ENCODE measurements at places on chromosomes 3 and 15.

DNA sequence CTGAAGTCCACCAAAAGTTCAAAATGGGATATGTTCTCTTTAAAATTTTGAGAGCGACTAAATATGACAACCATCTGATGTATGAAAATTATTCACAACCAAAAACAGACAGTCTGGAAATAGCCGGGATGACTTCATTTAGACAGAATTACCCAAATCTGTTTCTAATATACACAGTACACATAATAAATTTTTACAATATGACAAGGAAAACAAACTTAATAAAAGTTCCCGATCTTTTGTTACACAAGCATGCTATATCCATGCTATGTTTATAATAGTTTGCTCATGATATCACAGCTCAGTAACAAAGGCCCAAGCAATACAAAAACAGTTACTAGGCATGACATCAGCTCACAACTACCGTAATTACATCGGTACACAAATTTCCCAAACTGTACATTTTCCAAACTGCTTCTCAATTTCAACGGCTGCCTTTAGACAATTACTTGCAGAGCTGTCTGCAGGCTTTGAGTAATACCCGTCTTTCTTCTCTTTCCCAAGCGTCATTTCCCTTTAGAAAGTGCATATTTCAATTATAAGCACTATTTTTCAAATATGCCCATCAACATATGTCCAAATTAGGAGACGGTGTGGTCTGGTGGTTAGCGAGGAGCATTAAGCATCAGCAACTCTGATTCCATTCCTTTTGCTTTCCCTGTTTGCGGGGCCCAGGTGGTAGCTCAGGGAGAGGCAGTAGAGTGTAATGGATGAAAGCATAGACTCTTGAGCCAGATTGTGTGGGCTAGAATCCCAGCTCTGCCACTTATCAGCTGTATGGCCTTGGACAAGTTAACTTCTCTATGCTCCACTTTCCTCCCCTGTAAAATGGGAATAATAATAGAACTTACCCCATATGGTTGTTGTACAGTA is 481.2 kb downstream of the FOXP1 start:
- no peak for DNase-seq

DNA sequence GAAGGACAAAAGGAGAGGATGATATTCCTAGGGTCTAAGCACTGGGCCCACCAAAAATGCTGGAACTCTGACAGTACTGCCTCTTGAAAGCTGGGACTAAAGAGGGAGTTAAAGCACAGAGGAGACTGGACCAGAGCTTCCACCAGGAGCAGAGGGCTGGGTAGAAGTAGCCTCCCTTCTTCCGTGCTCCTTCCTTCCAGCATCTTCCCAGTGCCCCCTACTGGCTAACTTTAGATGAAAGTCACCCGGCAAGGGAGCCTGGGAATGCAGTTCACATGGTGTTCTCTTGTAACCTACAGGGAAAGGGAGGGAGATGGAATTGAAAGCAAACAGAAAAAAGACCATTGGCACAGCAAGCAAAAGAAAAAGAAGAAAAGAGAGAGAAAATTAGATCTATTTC is 106.1 kb upstream of the COL8A1 start:
- peak; percentile 54 for DNase-seq

DNA sequence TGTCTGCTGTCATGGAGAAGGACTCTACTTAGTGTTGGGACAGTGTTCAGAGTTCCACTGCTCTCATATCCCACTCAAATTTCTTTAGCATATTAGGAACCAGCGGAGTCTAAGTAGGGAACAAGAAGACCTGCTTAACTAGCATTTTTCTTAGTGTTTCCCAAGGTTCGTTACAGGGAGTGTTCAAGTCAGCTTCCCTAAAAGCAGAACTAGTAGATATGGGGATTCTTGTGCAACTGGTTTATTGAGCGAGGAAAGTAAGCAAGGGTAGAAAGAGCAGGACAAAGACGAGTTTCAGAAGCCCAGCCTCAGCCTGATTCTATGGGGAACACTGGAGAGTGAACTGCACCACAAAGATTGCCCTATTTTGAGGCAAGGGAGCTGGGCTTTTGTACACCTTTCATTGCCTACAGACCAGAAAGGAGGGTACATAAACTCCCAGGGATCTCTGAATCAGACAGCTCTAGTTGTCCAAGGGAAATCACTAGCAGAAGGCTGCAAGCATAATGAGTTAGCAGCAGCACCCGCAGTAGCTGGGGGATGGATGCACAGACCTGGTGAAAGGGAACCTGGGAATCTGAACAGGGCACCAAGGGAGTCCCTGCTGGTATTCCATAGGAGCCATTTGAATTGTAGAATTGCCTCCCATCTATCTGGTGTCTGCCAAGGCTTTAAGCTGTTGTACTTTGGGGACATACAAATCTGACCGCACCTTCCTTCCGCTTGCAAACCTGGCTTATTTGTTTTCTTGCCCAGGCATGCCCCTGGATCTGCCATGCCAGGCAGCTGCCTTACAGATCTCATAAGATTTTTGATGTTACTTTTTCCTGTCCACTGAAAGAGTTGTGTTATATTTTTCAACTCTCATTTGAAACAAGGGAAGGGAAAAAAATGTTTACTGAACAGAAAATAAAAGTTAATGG is 15.1 kb downstream of the CMTM7 start:
- no peak for DNase-seq

DNA sequence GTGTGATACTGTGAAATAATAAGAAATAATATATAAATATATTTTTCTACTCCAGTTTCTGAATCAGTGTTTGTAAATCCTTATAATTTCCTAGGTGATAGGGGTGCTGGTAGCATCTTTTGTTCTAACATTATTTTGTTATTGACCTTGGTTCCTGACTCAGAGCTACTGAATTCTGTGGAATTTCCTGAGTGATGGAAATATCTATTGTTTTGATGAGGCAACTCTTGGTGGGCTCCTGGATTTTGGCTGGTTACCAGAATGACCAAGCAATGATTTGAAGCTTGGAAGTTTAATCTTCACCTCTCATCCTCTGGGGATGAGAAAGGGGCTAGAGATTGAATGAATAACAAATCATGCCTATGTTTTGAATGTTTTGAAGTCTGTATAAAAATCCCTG is 377.3 kb downstream of the LPP start:
- no peak for DNase-seq

DNA sequence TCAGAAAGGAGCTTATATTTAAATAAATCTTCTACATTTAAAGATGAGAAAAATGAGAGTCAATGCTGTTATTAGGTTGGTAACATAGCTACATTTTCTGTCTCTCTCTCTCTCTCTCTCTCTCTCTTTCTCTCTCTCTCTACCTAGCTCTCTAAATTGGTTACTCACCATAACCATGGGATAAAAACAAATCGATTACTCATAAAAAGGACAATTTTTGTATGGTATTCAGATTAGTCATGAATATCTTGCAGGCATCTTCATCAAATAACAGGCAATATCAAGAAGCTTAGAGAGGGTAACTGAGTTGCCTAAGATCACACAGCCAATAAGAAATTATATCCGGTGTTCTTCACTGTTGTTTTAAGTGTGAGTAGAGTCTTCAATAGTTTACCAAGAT is 81.8 kb upstream of the ALCAM start:
- no peak for DNase-seq

DNA sequence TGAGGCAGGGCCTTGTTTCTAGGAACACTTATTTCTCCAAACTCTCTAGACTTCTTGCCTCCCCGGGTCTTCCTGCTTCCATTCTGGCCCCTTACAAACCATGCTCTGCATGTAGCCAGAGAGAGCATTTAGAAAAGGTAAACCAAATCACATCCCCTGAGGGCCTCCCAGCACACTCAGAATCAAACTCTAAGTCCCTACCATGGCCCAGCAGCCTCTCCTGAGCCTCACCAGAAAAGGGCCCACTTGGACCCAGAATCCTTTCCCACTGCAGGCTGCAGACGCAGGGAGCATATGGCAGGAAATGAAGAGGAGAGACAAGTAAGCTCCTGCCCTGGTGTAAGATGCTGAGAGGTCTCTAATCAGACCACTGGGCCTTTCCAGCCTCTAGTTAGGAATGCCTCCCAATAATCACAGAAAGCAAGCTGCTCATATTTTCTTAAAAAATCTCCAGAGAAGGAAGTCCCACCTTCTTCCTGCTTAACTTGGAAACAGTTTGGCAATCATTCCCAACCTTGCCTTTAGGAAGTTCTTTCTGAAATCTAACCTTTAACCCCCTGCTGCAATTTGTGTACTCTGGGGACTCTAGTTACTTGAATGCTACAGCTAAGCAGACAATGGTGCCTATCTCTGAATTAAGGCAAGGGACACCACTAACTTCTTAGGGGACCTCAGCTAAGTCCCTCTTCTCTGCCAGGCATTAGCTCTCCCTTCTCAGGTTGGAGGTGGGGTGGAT is 4.2 kb downstream of the AMOTL2 start:
- DNase-seq: no peak

GRCh38 chr15:60844511-60845174 is 365.7 kb upstream of the ICE2 start:
- no peak for DNase-seq

- no peak for DNase-seq
Observed at GRCh38 chr3:120182613-120183511, 88.6 kb upstream of the GSK3B start.

- DNase-seq: no peak
Observed at GRCh38 chr3:57919987-57920386, 88.2 kb upstream of the FLNB start.

DNA sequence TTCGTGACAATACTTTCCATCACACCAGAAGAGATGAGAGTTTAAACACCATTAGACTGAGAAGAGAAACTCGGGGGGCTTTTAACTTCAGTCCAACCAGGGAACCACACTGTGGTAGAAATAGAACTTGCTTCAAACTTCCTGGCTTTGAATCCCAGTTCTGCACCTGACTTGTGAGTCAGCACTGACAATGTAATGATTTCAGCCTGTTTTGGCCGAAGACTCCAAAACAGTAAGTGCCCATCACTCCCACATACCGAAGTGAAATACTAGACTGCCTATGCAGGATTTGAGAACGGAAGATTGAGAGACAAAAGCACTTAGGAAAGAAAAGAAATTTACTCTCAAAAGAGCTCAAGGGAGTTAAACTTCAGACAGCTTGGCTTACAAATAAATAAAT is 27.0 kb downstream of the C2CD4B start:
- no peak for DNase-seq

DNA sequence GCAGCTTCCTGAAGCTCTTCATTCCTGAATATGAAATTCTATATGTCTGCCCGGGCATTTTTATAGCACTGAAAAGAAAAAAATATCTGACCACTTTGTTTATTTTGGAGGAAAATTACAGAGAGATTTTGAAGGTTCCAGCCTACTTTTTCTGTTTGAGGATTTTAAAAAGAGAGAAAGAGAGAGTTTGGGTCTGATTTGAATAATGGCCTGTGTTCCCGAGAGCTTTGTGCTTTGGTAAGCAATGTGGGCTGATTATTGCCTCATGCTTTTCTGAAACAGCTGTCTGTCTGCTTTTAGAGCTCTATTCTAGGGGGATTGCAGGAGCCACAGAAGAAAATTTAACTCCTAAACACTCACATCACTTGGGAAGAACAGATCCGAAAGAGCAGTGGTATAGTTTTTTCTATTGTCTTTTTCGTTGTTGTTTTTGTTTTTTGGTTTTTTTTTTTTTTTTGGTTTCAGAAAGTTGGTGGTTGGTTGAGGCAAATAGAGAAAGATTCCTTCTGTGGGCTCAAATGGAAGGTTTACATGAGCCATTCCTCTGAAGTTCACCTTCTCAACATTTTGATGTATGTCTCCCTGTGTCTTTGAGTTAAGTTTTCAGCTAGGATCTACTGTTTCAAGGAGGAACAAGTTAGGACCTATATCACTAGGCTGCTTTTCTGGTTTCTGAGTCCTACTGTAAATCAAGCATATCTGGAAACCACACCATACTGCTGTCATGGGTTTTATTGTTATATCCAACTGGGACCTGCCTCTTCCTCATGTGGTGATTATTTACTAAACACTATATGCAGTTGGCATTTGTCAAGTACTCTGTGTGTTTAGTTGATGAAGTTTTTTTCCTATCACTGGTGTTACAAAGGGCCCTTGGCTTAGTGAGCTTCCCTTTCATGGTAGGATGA is 178.9 kb downstream of the KCNMB2 start:
- DNase-seq: no peak

DNA sequence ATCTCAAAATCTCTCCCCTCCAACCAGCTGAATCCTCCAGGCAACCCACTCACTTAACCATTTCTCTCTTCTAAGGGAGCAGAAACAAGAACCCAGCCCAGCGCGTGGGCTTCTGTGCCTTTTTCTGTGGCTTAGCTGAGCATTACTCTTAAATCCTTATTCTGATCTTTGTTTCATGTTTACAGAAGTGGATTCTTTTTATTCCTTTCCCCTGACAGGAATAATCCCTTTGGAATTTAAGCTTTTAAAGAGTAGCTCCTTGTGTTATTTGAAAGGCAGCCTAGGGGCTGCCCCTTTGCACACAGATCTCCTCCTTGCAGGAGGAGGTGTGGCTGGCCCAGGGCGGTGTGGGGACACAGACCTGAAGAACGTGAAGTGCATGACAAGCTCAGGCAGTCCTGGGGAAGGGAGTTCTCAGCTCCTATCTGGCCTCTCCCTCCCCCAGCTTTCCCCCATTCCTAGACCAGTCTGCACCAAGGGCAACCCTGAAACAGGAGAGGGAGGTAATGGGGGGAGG is 77.1 kb upstream of the UBE2E1 start:
- DNase-seq: no peak

DNA sequence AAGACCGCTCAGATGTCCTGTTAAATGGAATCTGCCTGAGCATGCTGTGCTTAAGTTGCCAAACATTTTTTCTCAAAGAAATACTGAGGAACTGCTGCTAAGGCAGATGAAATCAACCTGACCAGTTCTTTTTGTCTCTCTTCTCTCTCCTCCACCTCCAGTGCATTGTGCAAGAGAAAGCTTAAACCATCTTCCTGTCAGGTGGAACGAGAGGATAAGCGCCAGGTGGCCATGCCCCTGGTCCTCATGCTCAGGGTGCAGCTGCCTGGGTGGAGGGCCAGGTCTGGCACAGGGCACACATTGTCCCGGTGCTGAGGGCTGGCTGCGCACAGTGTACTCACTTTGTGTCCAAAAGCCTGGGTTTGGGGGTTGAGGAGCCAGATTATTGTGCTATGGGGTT is 176.2 kb upstream of the TP63 start:
- no peak for DNase-seq

DNA sequence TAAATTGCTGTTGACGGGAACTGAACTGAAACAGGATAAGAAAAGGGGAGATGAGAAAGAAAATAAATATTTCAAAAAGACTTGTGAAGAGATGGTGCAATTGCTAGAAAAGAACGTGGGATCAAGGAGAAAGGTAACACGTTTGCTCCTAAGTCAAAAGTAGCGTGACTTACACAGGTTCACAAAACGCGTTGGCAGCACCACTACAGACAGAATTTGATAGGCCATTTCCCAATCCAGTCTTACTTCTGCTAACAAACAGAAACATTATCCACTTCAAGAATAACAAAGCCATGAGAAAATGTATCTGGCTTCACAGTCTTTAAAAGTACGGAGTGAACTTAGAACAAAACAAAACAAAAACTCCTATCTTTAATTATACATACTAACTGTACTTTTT is 75.5 kb downstream of the DPH6 start:
- DNase-seq: no peak

Measured in iPS DF 19.7 (cell line).